ENCODE measurements at places on chromosomes 6 and 20.

GRCh38 chr6:167528239-167528638 is 203.4 kb downstream of the TTLL2 start:
- DNase-seq = no peak

DNA sequence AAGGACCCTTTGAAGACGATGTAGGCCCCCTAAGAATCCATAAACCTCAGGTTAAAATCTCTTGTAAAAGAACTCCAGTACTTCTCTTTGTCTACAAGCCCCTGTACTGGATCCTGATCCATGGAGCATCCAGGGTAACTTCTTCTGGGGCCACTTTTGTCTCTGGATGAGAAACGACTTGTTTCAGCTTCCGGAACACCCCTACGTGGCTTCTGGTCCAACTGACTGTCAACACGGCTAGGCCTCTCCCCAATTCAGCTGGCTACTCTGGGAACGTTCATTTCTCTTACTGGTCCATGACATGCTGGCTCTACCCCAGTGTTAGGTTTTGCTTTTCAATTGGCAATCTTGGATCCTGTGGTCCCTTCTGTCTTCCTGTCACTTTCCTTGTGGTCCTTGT is 198.0 kb downstream of the BACH2 start:
- DNase-seq = no peak

DNA sequence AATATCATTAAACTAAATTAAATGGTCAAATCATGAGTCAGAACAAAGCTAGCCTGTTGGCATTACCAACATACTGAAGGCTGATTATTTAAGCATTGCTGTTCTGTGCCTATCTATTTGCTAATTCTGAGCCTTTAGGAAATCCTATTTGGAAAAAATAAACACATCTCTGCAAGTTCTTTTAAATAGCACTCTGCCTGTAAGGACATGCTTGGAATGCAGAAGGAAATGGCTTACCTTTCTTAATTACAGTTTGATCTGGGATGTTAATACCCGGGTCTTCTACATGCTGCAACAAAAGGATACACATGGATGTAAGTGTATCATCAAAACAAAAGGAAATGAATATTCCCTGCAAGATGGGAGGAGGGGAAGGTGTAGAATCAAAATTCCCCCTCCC is 8.3 kb downstream of the TFAP2A start:
- DNase-seq = no peak

- DNase-seq = no peak
These were observed 204.5 kb upstream of the PRDM1 start for GRCh38 chr6:105881608-105882007.

DNA sequence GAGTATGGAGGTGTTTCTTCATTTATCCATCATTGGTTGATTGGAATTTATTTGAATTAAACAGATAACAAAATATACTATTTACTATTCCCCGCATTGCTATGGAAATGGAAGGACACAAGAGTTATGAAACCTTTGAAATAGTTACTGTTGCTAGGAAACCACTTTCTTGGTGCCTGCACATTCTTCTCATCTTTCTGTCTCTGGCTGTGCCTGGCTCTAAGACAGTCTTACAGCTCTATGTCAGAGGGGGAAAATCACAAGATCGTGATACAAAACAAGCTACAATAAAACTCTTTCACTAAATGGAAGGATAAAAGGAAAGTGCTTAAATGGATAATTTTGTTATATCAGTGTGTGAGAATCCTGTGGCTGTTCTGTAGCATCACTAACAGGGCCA is 453.0 kb downstream of the LMBRD1 start:
- no peak for DNase-seq

GRCh38 chr6:158536891-158537798 is 22.7 kb upstream of the TMEM181 start:
- DNase-seq = no peak

- DNase-seq = no peak
These were observed 48.2 kb downstream of the RBM38 start for GRCh38 chr20:57439432-57439831.

- no peak for DNase-seq
These were observed 67.1 kb upstream of the NAA20 start for GRCh38 chr20:19950042-19950441.

- DNase-seq = no peak
These were observed 2.1 kb upstream of the LAMA5 start for GRCh38 chr20:62368976-62369814.

GRCh38 chr20:24382743-24383142 is 86.7 kb upstream of the SYNDIG1 start:
- peak; percentile 8 for DNase-seq

All from liver (tissue), 10 donors.